ENCODE measurements at places on chromosomes 13 and 19. TPM values are rescaled to one million over a fixed set of nuclear protein-coding genes. Genes with fewer than 3 reads are reported as not detected.

DNA sequence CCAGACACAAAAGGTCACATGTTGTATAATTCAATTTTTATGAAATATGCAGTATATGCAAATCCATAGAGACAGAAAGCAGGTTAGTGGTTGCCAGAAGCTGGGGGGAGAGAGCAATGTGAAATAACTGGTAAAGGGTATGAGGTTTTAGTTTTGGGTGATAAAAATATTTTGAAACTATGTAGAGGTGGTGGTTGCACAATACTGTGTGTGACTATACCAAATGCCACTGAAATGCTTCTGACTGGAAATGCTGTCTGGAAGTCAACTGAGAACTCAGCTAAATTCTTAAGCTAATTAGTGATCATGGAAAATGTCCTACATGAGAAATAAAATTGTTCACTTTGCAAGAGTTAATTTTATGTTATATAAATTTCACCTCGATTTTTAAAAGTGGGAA is 65.3 kb upstream of the RXFP2 start:
- DNase-seq, result no peak

Gene GRK1
- polyA plus RNA-seq, result 0.19 TPM

DNA sequence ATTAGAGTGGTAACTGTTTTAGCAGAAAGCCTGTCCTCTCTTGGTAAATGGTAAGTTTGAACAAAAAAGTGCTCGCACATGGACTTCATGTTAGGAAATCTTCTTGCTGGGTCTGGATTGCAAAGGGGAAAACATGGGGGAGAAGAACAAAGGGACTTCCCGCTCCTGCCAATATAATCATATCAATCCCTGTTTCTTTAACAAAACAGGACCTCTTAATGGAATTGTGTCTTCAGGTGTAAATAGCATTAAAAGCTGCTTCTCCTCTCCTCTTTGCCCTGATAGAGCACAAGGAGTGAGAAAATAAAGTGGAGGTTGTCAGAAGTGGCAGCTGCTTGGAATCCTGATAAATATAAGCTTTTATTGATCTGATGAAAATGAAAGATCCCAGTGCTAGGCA is 20.4 kb upstream of the ZNF536 start:
- no peak for DNase-seq

Gene NLRP7
- 0.09 TPM for polyA plus RNA-seq

Gene KRTDAP
- polyA plus RNA-seq, result 1.2 TPM

- DNase-seq, result no peak
Measured at GRCh38 chr13:34883396-34883795, 58.7 kb upstream of the NBEA start.

DNA sequence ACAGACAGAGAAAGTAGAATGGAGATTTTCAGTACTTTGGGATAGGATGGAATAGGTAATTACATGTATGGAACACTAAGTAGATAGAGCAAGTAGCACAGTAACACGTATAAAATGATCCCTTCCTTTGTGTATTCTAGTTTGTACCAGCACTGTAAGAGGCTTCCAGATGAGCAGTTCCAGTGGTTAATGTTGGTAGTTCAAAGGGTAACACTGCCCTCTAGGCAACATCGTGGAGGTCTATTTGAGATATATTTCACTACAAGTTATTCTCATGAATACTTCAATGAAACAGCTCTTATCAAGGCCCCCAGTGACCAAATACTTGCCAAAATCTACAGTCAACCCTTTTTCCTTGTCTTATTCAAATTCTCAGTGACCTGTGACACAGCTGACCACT is 13.5 kb upstream of the ZNF563 start:
- no peak for DNase-seq

Gene PGLYRP2
- polyA plus RNA-seq, result not detected

DNA sequence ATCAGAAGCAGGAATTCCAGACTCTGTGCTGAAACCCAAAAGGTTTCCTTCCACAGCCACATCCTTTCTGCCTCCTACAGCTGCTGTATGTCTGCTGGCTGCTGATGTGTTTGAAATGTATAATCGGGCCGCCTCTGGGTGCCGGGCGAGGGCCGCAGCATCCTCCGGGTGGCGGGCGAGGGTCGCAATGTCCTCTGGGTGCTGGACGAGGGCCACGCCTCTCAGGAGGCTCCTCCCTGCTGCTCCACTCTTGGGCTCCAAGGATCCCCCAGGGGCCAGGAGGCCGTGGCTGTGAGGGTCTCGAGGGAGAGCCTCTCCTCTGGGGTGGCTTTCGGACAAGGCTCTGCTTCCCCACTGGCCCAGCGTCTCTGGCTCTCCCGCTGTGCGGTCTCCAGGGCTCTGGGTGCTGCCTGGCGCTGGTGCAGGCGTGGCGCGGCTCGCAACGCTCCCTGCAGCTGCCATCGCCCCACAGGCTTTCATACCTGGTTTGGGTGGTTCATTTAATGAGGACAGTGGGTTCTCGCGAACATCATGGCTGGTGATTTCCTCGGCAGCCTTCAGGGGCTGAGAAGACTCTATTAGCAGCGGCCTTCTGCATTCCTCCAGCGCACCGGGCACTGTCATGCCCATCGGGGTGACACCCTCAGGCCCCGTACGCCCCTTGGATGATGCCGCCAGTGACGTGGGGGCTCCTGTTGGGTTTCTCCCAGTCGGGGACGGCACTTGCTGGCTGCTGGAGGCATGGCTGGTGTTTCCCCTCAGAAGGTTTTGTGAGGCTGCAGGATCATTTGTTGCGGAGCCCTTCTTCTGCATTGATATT is 41.8 kb upstream of the GRTP1 start:
- no peak for DNase-seq

- no peak for DNase-seq
Measured at GRCh38 chr19:41203371-41203770, 10.4 kb downstream of the CYP2S1 start.
